ENCODE measurements at places on chromosomes 2 and 18.

- DNase-seq, result no peak
Observed at GRCh38 chr2:26054598-26055348, 20.9 kb downstream of the RAB10 start.

DNA sequence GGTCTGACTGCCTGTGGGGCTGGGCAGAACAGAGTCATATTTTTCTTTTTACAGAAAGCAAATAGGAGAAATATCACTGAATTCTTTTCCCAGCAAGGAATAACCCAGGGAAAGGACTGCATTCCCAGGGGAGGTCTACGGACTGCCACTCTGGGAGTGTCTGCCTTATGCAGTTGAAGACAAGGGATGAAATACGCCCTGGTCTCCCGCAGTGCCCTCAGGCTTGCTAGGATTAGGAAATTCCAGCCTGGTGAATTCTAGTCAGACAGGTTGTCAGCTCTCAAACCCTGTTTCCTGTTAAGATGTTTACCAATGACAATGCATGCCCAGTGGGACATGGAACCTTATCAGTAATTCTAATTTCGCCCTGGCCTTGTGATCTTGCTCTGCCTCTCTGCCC lies 30.3 kb upstream of the PDK1 start:
- DNase-seq, result no peak

GRCh38 chr2:151106805-151107506 lies 154.7 kb downstream of the RBM43 start:
- DNase-seq, result no peak

DNA sequence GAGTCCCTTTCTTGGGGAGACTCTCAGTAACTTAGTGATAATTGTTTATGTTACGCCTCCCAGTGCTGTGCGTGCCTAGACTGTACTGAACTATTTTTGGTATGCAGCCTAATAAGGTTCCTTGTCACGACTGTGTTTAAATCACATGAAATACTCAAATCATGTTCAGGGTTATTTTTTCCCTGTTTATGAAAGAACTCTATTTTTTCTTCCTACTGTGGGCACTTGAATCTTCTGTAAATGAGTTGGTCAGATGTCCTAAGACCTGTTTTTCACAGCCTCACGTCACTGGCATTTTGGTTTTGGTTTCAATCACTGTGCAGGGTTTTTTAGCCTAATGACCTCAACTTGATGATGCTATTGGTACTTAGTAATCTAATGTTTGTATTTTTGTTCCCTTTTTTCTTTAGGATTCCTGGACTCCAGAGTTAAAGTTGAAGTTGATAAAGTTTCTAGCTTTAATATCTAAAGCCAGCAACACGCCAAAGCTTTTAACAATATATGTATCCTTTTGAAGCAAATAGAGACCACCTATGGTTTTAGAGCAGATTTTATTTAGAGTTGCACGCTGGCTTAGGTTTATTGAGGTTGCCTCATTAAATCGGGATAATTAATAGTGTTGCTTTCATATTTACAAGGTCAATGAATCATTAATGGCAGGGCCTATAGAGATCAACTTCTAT lies 24.0 kb downstream of the ARMC9 start:
- no peak for DNase-seq

DNA sequence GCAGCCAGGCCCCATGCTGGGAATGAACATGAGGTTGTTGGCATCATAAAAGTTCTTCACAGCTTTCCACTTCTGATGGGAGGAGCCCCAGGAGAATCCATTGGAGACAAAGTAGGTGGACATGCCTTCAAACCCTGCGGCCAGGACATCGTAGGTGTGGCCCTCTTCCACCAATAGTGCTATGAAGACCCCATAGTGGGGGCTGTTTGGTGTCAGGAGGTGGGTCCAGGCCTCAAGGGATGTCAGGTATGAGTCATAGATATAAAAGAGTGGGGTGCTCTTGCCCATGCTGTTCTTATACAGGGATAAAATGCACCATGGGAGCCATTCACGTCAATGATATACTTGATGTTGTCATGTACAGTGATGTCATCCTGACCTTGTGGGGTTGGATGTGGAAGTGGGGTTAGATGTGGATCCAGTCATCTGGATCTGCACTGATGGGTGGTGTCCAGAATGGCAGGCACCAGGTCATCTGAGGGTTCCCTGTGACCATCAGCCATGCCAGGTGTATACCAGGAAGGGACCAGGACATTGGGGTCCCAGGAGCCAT lies 22.1 kb upstream of the MCM6 start:
- no peak for DNase-seq

DNA sequence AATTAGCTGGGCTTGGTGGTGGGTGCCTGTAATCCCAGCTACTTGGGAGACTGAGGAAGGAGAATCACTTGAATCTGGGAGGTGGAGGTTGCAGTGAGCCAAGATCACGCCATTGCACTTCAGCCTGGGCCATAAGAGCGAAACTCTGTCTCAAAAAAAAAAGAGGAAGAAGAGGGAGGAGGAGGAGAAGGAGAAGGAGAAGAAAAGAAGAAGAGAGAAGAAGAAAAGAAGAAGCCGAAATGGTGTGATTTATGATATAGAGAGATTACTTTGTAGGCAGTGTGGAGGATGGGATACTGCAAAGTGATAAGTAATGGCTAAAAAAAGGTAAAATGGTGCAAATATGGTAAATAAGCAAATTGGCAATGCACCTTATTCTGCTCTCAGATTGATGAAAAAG lies 25.1 kb downstream of the THNSL2 start:
- no peak for DNase-seq

DNA sequence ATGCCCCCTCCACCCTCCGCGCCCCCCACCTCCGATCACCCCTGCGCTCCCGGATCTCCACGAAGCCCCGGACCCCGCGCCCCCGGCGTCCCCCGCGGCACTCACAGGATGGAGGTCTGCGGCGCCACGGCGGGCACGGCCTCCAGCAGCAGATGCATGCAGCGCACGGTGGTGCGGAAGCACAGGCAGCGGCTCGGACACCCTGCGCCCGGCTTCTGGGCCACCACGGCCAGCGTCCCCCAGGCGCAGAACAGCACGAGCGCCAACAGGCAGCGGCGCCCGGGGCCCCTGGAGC lies 217 bp downstream of the PXDN start:
- no peak for DNase-seq

GRCh38 chr2:58195662-58196061 lies 45.5 kb downstream of the FANCL start:
- DNase-seq, result no peak

GRCh38 chr18:31203794-31204148 lies 41.1 kb upstream of the DSC1 start:
- no peak for DNase-seq

- no peak for DNase-seq
Observed at GRCh38 chr2:161905389-161906046, 168.5 kb downstream of the DPP4 start.

DNA sequence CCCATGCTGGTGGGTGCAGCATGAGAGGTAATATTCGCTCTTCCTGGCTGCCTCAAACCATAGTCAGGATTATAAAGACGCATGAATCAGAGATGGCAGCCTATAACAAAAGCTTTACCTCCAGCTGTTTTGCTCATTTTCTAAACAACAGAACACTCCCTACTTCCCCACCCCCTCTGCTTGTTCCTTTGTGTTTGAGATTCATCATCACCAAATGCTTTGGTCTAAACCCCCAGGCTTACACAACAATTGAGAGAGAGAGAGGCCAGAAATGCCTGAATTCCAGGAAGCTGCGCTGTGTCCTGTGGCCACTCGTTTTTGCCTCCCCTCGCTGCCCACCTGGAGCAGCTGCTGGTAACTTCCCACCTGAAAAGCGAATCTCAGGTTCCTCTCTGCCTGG lies 78.8 kb upstream of the CAPN13 start:
- DNase-seq, result no peak

DNA sequence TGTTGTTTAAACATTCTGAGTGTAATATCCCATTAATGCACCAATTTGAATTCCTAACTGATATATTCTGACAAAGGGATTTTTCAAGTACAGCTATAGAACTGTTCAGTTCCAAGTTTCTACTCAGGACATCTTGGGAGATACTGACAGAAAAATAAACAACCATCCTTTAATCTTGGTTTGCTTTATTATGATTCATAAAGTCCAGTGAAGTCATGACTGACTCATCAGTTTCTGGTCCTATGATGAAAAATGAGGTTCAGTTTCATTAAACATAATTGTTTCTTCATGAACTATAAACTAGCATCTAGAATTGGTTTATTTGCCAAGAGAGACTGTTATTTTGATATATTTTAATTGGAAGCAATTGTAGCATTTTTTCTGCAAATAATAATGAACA lies 896.2 kb downstream of the CCDC85A start:
- DNase-seq, result no peak

- no peak for DNase-seq
Observed at GRCh38 chr2:95698146-95698545, 106.3 kb downstream of the TRIM43 start.

DNA sequence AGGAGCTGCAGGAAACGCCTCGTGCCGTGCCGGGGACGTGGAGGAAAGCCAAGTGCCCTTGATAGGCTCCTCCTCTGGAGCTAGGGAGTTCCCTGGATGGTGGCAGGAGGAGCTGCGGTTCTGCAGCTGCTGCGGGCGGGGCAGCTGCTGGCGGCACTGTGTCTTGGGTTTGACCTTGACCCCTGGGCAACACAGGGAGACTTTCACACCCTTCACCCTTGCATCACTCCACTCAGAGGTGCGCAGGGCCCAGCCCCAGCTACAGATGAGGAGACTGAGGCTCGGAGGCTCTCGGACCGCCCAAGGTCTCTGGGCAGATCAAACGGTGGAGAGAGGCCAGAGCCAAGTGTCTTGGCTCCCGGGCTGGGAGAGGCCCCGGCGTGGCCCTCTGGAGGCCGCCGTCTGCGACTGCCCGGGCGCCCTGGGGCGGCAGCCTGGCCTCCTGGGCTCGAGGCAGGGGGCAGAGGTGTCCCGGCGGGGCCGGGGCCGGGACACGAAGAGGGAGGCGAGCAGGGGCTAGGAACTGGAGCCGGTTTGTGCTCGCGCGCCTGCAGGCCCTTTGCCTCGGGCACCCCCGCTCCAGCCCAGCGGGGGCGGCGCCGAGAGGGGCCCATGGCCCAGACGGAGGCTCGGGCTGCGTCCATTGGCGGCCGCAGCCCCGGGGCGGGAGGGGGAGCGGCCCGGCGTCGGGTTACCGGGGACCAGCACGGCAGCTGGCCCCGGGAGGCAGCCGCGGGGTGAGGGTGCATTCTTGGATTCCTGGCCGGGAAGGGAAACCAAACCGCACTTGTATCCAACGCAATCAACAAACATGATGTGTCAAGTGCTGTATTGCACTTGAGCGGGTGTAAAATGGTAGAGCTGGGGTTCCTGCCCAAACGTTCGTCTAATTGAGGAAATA lies 129.6 kb upstream of the SLC1A4 start:
- no peak for DNase-seq

GRCh38 chr2:239774142-239774462 lies 251.0 kb downstream of the NDUFA10 start:
- DNase-seq, result no peak

GRCh38 chr2:88054782-88055370 lies 707 bp downstream of the KRCC1 start:
- DNase-seq, result no peak

- DNase-seq, result no peak
Observed at GRCh38 chr18:79548621-79548985, 131.0 kb upstream of the CTDP1 start.

- DNase-seq, result peak; percentile 24
Observed at GRCh38 chr18:23864624-23865023, 149.9 kb upstream of the TTC39C start.

DNA sequence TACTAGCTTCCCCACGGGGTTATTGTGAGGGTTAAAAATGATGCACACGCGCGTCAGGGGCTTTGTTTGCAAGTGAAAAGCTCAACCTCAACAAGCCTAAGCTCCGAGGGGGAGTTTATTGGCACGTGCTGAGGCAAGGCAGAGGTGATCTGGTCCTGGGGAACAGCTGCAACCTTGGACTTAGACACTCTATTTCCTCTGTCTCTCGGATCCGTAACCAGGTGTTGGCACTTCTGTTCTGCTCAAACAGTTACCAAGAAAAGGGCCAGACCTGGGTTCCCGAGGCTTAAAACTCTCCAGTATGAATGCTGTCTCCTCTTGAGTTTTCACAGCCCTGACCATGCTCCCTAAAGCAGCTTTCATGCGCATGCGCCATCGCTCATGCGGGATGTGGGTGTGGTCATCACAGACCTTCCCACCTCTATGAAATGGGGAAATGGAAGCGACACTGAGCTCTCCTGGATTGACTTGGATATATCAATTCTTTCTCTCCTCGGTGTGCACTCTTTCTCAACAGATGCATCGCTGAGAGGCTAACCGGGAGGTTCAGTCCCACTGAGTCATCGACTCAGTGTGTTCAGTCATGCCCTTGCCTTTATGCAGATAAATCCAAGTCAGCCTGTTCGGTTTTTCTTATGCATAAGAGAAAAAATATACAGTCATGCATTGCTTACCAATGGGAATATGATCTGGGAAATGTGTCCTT lies 19.9 kb upstream of the RAB31 start:
- DNase-seq, result no peak

GRCh38 chr2:30354150-30354549 lies 92.9 kb upstream of the LCLAT1 start:
- DNase-seq, result no peak

- no peak for DNase-seq
Observed at GRCh38 chr2:85549826-85550225, 10.9 kb downstream of the MAT2A start.

- no peak for DNase-seq
Observed at GRCh38 chr2:130985206-130985780, 108.0 kb downstream of the FAM168B start.

DNA sequence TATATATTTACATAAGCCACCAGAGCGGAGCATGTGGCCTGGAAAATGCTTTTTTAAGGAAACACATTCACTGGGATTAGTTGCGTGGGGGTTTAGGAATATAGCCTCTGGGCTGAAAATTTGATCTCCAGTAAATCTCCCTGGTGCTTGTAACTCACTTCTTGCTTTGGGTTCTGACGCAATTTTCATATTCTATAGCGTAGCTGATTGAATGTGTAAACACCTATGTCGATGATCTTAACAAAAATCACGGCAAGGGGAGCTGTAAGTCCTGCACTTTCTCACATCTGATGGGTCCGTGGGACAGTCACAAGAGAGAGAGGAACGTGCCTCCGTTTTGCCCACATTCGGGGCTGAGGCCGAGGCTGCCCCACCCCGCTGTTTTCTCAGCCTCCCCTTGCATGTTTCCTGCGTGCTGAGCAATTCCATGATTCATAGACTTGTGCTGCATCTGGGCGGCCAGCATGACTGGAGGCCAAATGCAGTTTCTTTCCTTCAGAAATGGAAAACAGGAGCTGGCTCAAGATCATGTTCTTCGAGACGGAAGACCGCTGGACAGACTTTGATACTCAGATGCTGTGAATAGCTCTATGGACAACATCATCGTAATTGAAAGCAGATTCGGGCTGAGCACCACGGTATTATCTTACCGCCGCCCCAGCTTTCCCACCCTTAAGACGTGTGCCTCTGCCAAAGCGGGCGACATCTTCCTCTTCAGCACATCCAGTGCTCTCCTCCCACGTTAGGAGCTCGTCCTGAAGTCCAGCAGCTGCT lies 109.2 kb downstream of the TMEM18 start:
- no peak for DNase-seq
